ENCODE measurements at places on chromosomes 5 and 9. TPM values are rescaled to one million over a fixed set of nuclear protein-coding genes. Genes with fewer than 3 reads are reported as not detected.

The ANKRD31 gene
- 0.24 TPM for total RNA-seq

The HACD4 gene
- total RNA-seq = 0.12 TPM

DNA sequence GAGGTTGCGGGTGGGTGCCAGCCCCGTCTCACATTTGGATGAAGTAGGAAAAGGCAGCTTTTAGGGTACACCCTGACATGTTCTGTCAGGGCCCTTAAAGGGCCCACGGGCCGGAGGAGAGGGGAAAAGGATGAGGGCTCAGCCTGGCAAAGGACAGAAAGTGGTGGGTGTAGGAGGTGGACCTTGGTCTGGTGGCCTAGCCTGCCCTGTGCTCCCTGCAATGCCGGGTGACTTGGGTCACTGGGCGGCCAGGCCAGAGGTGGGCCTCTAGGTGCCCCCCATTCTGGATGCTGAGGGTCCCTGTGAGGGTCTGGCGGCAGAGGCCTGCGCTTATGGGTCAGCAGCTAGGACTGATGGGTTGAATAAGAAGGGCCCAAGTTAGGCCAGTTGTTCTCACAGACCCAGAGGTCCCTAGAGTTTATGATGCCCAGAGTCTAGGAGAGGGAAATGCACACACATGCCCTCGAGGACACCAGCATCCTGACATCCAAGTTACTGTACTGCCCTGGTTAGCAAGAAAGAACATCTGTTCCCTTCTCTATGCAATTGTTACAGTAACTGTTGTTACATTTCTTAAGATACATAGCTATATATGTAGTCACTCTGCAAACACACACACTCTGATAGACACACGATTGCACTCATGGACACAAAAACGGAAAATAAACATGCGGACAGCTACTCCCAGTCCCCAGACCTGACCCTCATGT, 12.5 kb downstream of the TRIM7 start:
- H3K27me3 ChIP-seq = no peaks in the 10 kb centered on the region
- peaks cover 7% of the 10 kb centered on the region for H3K4me1 ChIP-seq
- no peaks in the 10 kb centered on the region for H3K36me3 ChIP-seq
- H3K27ac ChIP-seq = peak overlapping the region; percentile 91

DNA sequence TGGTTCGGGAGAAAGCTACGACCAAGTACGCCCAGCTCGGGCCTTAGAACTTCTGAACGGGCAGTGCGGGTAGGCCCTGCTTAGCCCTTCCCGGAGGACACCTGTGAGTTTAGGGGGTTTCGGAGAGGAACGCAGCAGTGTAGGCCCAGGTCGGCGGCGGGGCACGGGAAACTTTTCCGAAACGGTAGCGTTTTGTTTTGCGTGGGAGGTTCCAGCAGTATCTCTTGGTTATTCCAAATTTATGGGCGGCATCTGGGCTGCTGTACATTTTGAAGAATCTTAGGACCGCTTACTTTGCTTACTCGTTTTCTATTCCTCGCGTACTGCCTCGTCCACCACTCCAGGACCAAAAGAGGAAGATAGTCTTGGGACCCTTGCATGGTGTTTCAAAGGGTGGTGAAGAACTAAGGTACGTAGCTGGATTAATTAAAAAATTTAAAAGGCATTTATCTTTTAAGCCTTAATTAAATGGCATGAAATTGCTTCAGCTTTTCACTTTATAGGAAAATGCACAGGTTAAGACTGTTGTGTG, 492 bp downstream of the TENT2 start:
- H3K27ac ChIP-seq = peak overlapping the region; percentile 63
- H3K4me3 ChIP-seq = peak overlapping the region; percentile 80
- H3K4me1 ChIP-seq = peaks cover 9% of the 10 kb centered on the region

DNA sequence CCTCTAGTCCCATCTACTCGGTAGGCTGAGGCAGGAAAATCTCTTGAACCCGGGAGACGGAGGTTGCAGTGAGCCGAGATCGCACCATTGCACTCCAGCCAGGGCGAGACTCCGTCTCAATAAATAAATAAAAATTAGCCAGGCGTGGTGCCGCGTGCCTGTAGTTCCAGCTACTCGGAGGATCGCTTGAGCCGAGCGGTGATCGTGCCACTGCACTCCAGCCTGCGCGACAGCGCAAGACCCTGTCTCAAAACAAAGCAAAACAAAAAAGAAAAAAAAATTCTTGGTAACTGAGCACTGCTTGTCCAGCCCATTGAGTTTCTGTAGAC, 710 bp upstream of the WDR55 start:
- H3K27ac ChIP-seq = peak overlapping the region; percentile 95
- peaks cover 11% of the 10 kb centered on the region for H3K36me3 ChIP-seq
- DNase-seq = no peak
- no peaks in the 10 kb centered on the region for H3K27me3 ChIP-seq
- H3K4me3 ChIP-seq = peak overlapping the region; percentile 68
